ENCODE measurements at places on chromosomes 6 and 20.

DNA sequence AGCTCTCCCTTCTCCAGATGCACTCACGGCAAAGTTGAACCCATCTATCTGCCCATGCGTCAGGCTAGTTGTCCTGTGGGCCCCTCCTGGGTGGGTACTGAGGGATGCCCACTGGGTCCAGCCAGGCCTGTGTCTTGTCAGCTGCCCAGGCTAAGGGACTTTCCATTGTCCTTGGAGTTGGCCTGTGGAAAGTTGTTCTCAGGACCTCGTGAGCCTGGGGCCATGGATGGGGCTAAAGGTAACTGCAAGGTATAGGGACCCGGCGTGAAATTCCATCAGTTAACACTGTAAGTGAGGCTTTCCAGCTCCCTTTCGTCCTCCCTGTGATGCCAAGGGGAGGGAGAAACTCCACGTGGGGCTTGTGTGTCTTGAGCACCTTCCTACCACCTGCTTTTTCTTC lies 126.5 kb downstream of the CEBPB start:
- no peak for DNase-seq

- DNase-seq = no peak
Measured at GRCh38 chr20:4134861-4135379, 119.6 kb upstream of the RNF24 start.

DNA sequence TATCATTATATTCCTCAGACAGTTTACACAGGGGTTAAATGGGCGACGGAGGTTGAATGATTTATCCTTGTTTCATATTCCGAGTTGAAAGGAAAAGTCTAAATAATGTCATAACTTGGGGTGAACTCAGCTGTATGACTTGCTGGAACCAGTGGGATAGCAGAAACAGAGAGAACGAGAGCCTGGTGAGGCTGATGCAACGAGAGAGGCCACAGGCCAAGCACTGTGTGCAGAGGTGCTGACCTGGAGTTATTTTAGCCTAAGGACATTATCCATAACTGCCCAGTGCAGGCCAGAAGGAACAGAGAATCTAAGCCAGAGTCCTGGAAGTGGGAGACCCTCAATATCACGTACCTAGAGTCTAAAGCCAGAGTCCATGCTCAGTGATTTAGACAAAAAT lies 394.9 kb downstream of the MAFB start:
- no peak for DNase-seq

DNA sequence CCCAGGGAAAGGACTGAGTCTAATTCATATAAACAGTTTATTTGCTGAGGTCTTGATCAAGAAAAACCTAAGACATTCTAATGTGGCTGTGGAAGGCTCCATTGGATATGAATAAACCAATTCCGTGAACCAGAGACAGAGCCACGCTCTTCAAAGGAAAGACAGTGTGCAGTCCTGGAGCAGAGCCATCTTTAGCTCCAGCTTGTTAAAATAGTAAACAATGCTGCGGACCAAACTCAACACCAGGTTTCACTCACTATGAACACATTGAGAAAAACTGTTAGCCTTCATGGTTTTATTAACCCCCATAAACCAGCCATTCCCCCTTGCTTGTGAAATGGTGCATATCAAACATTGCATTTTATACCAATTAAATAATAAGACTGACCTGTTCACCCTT lies 61.9 kb downstream of the COL9A1 start:
- no peak for DNase-seq

DNA sequence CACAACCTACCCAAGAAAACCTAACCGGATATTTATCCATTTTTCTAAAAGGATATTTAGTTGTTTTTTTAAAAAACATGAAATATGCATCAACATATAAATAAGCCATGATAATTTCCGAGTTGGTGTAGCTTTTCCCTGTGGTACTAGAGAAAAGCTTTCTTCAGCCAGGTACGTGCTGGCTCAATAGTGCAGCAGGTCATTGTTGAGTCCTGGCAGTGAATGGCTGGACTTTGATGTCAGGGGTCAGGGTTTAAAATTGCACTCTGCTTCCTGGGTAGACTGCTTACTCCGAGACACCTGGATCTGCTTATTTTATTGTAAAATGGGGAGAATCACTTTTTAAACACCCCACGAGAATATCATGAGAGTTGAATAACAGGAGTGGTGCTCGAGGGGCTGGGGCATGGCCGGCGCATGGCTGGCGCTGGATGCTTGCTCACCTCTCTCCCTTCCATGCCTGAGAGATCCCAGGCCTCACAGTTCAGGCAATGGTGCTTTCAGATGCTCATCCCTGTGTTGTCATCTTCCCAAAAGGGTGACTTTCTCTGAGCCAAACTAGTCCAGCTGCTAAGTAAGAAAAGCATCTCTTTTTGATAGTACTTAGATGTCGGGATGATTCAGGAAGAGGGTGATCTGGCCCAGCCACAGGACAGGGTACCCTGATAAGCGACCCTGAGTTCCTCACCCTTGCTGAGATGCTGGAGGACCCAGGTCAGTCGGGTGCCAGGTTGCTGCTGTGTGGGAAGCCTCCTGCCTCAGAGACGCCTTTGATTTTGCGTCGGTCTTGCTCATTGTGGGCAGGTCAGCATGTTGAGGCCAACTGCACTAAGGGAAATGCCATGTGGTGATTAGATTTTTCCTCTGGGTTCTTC lies 269.1 kb upstream of the FOXQ1 start:
- DNase-seq = no peak

- DNase-seq = no peak
Measured at GRCh38 chr6:69098910-69099309, 463.8 kb downstream of the ADGRB3 start.

- no peak for DNase-seq
Measured at GRCh38 chr6:40674170-40674569, 87.0 kb upstream of the LRFN2 start.

- no peak for DNase-seq
Measured at GRCh38 chr6:10315658-10316372, 99.1 kb downstream of the TFAP2A start.

DNA sequence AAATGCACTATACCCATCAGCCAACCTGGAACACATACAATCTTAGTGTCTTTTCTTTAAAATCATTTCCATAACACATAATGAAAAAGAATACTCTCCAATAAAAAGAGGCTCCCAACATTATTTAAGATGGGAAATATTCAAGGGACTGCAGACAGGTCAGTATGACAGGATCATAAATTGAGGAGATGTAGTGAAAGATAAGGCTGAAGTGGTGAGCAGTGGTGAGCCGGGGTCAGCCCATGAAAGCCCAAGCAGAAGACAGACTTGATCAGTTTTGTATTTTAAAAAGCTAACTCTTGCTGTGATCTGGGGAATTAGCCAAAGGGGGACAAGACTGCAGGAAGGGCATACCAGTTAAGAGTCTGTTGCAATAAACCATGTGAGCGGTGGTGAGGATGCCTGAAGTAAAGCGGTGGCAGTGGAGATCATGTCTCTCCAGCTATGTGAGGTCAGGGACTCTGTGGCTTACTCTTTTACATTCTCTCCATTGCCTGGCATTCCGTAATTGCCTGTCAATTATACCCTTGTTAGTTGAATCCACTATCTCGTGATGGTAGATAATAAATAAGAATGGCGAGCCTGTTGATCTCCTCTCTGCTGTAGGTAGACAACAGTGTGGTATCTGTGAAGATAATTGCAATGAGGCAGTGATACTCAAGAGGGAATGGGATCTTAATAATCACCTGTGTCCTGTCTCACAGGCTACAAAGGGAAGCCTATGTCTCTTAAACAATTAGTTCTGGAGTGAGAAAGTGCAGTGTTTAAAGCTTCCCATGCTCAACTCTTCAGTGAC lies 97.4 kb downstream of the FILIP1 start:
- DNase-seq = no peak

- DNase-seq = no peak
Measured at GRCh38 chr6:12170351-12171092, 119.6 kb upstream of the EDN1 start.

DNA sequence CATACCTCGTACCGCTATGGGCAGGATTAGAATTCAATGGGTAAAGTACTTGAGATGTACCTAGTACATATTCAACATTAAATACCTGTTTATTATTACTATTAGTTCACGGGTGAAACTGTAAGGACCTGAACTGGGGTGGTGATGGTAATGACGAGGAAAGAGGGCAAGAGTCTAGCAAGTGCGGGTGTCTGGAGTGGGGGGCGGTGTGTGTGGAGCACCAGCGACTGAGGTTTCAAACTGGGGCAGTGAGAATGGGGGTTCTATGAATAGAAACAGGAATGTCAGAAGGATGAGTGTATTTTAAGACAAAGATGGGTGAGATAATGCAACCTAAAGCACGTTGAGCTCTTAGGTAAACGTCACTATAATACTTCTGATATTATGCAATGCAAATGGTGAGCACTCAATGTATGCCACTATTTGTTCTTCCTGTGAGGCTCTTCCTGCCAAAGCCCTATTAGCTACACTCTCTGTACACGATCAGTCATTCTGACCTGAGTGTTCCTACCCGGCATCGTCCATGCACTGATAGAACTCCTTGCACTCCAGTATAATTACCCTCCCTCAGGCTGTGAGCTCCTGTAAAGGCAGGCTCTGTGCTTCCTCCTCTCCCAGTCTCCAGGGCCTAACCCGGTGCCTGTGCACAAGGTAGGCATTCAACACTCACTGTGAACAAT lies 55.0 kb downstream of the ALDH5A1 start:
- no peak for DNase-seq
